ENCODE measurements at places on chromosomes 13 and 19.

DNA sequence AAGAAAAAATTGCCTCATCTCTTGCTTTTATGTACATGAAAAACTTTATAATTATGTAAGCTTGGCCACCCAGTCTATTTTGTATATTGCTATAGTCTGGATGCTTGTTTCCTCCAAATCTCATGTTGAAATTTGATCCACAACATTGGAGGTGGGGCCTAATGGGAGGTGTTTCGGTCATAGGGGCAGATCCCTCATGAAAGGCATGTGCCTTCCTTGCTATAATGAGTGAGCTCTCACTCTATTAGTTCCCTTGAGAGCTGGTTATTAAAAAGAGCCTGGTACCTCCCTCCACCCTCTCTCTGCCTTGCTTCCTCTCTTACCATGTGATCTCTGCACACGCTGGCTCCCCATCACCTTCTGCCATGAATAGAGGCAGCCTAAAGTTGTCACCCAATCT, 1005.1 kb downstream of the PCDH9 start:
- DNase-seq: no peak

DNA sequence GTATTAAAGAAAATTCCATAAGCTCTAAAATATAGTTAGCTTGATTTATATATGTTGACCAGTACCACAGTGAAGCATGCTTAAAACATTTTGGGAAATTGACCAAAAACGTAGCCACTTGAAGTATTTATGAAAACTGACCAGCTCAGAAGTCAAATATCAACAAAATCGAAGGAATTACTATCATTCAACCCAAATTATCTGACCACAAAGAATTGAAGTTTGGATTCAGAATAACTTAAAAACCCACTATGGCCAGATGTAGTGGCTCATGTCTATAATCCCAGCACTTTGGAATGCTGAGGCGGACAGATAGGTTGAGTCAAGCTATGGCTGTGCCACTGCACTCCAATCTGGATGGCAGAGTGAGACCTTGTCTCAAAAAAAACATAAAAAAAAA, 31.9 kb downstream of the GPALPP1 start:
- no peak for DNase-seq

DNA sequence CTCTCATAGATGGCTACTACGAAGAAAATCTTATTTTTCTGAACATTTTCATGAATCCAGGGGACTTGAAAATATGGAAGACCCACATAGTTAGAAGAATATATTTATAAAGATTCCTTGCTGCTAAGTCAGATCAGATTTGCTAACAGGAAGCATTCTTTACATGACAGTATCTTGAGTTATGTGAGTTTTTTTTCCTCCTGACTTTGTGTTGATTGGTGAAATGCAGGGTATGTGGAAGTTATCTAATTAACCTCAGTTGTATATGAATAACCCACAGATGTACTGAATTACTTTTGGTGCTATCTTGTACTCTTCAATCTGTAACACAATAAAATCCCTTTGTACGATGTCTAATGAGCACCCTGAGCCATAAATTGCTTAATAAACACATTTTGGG, 53.8 kb downstream of the ESD start:
- no peak for DNase-seq

GRCh38 chr19:6475321-6476108, 6.1 kb downstream of the DENND1C start:
- no peak for DNase-seq

- DNase-seq: no peak
Observed at GRCh38 chr13:95492044-95492801, 60.3 kb upstream of the CLDN10 start.

DNA sequence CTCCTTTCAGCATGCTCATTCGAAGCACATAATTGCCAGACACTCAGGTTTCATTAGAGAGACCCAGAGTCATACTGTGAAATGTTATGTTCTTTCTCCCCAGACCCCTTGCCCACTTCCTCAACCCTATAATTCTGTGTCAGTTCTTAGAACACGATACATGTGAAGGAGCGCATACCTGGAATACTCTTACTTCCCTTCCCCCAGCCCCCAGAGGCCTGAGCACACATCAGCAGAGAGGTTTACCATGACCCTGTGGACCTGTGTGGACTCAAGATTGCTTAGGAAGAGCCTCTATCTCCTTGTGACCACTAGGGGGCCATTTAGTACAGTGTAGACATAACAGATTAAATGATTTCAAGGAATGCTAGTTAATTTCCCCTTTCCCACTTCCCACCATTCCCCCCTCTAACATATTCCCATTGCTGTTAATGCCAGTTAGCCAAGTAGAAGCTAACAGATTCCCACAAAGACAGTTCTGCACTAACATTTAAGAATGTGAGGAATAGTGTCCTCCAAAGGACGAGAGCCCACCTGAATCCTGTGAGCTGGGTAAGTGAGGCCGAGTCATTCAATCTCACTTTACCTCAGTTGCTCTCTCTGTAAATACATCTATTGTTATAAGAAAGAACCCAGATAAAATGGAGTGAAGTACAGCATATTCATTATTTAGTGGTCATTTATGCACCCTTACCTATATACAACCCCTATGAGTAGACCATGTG, 154.2 kb upstream of the MAB21L1 start:
- DNase-seq: peak; percentile 75

GRCh38 chr19:55696301-55697068, 21.5 kb downstream of the EPN1 start:
- no peak for DNase-seq

GRCh38 chr19:17778968-17779929, 15.7 kb upstream of the B3GNT3 start:
- DNase-seq: peak; percentile 28

GRCh38 chr13:45422731-45423292, 4.6 kb upstream of the SLC25A30 start:
- DNase-seq: no peak

DNA sequence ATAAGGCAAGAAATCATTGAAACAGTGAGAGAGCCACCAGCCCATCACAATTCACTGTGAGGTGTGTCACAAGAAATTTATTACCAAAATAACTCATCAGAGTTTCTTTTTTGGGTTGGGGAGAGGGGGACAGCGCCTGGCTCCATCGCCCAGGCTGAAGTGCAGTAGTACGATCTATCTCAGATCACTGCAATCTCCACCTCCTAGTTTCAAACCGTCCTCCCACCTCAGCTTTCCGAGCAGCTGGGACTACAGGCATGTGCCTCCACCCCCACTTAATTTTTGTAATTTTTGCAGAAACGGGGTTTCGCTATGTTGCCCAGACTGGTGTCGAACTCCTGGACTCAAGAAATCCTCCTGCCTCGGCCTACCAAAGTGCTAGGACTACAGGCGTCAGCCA, 3.6 kb downstream of the IFNL1 start:
- DNase-seq: no peak

DNA sequence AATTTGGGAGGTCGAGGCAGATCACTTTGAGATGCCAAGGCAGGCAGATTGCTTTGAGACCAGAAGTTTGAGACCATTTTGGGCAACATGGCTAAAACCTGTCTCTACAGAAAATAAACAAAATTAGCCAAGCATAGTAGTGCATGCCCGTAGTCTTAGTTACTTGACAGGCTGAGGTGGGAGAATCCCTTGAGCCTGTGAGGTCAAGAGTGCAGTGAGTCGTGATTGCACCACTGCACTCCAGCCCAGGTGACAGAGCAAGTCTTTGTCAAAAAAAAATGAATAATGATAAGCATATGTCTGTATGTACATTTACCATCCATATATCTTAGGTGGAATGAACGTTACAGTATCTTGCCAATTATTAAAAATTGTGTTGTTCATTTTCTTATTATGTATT, 2447.7 kb downstream of the PCDH9 start:
- no peak for DNase-seq

DNA sequence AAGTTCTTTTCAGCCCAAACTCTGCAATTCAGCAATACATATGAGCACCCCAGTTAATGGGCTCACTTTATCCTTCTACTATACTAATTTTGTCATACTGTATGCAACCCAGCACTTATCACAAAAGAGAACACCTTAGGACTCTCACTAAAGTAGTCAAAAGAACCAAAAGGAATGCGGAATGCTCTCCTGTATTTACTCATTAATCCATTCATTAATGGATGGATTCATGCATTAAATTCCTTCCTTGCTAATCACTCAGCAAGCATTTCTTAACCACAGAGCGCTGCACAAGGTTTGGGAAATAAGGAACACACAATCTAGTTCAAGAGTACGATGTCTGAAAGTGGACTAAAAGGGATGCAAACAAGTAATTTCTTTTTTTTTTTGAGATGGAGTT, 12.8 kb upstream of the DOCK9 start:
- DNase-seq: no peak

DNA sequence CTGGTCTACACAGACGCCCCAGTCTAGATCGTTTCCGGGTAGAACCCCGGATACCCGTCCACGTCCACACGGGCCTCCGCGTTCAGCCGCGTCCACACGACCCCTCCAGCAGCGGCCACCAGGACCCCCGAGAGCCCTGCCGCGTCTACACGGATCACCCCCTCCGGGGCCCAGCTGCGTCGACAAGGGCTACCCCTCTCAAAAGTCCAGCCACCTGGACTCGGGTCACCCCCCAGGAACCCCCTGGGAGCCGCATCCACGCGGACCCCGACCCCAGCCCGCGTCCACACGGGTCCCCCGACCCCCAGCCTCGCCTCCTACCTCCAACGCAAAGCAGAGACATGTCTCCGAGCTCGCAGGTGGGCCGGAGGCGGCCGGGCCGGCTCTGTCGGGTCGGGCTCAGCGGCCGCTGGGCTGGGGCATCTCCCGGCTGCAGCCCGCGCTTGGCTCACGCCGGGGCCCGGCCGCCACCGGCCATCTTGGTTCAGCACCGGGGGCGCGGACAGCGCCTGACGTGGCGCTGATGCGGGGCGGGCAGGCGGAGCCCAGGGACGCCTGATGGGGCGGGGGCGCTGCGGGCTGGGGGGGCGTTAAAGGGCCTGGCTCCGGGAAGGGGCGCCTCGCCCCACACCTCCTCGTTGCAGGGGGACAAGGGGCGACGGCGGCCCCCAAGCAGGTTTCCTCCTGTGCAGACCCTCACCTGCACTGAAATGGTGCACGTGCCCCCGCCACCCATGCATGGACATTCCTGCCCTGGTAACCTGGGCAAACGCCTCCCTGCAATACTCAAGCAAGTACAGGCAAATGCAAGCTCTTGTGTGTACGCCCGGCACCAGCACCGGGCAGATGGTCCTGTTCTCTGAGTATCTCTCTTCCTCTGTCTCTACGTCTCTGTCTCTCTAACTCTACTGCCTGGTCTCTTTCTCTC, at the start of gene UNC13A:
Gene UNC13A (minus strand): TSS at position 498 of the 928 bp plus-strand sequence. CDS start 155 bp downstream, at position 343.
- peak; percentile 35 for DNase-seq

GRCh38 chr13:21895779-21896178, 224.9 kb downstream of the FGF9 start:
- DNase-seq: no peak

GRCh38 chr19:45913874-45914830, at the start of gene NANOS2:
Gene NANOS2, minus strand, starts transcription at chr19:45914778. Its CDS starts 85 bp downstream, at chr19:45914693.
- DNase-seq: peak; percentile 37

GRCh38 chr19:4524808-4525562, 6.7 kb upstream of the PLIN4 start:
- DNase-seq: peak; percentile 37

DNA sequence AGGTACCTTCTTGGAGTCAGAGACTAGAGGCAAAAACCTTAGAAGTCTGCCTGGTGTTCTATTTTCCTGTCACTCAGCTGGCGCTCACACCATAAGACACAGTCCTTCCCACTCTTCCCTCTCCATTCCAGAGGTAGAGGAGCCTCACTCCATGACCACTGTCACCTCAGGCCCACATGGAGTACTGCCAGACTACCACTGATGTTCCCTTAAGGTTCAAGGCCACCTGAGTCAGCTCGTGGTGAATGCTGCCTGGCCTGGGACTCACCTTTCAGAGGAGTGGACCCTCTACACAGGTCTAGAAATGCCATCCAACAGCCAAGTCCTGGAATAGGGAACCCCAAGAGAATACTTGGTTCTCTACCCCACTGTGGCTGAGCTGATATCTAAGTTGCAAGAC, 29.9 kb downstream of the RGCC start:
- no peak for DNase-seq

- DNase-seq: no peak
Observed at GRCh38 chr13:111905609-111905945, 161.4 kb upstream of the SOX1 start.

DNA sequence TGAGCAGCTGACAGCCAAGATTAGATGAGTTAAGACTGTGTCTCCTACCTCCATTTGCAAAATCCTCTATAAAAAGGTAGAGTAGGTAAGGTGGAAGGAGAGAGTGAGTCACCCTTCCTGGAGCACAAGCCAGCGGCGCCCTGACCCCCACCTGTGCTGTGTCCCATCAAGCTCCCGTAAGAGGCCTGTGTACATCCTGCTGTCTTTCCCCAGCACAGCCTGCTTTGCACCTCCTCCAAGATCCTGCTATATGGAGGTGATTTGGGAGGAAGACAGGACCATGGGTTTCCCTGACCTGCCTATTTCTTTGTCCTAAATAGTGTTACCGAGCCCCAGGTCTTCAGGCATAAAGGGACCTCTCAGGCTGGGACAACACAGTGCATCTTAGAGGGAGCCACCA, 62.3 kb upstream of the UQCRFS1 start:
- no peak for DNase-seq

DNA sequence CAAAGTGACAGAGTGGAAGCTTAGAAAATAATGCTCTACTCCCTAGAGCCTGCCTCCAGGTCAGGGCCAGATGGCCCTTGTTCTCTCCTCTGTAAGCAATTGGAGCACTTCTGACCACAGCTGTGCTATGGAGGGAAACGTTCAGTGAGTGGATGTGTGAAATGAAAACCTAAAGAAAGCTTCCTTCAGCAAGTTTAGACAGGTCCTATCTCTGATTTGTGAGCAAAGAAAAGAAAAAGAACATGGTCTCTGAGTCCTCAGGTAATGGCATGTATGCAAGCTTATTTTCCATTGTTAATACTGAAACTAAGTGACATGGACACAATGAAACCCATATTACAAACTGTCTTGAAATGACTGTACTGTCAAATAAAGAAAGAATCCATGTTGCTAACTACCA, 1486.8 kb downstream of the EFNB2 start:
- DNase-seq: no peak

DNA sequence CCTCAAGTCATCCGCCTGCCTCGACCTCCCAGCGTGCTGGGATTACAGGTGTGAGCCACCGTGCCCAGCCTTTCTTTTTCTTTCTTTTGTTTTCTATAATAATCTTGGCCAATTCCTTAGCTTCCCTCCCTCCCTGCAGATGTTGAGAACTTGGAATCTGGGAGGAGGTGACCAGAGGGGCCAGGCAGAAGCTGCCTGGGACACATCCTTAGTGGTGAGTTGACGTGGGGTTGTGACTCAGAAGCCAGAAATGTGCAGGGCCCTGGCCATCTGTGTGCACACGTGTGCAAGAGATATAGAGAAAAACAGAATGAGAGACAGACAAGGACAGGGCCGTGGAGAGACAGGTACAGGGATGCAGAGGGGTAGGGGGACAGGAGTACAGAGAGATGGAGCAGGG, 154.3 kb downstream of the SIPA1L3 start:
- peak; percentile 59 for DNase-seq

- peak; percentile 65 for DNase-seq
Observed at GRCh38 chr13:113151745-113152690, 6.4 kb upstream of the PROZ start.
